ENCODE measurements at places on chromosomes 3 and 15.

GRCh38 chr3:73966733-73967132, 342.0 kb upstream of the PDZRN3 start:
- no peak for DNase-seq

- no peak for DNase-seq
Measured at GRCh38 chr3:98733812-98734281, 29.3 kb upstream of the ST3GAL6 start.

DNA sequence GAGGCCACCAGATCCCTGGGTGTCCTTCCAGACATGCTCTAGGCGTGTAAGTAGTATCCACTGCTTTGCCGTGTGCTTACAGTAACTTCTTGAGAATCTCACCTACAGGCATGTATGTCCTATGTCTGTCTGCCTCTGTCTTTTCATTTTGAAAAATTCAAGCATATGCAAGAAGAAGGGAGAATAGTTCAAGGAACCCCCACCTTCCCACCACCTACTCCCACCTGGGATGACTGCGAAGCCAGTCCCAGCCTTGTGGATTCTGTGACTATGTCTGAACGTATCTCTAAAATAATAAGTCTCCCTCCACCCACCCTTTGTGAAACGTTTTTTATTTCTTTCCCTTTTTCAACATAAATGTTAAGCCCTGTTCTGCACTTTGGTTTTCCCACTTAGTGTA, 15.0 kb downstream of the CHST13 start:
- DNase-seq: no peak

DNA sequence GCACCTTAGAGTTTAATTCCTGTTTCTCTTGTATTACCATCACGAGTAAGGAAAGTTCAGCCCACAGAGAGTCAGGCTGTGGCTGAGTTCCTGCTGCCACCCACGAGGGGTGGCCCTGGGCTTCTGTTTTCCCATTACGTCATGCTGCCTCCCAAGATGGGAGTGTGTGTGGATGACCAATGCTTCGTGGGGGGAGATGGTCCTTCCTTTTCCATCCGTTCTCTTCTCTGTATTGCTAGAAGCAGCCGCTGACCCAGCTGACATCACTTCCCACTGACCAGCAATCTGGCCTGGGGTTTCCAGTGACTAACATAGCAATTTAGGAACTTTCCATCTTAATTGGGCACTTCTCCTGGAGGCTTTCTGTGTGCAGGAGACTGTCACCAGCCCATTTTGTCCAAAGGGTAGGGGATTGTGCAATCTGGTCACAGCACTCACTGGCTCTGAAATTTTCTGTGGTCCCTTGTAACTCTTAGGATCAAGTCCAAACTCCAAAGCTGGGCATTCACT, 9.3 kb downstream of the IRAK2 start:
- no peak for DNase-seq

DNA sequence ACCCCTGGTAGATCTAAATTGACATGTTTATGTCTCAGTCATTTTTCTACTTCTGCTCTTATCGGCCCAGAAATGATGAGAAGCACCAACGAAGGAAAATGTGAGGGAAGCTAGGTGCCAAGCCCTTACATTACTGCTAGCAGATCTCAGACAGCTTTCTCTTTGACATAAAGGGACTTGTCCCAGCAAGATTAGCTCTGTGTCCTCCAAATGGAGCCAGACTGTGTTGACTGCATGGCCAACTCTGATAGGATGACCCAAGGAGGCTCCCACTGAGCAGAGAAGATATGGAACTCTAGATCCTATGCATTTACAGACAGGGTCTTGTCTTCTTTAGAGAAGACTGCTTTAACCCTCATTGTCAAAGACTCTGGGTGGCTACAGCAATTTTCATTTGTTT, 2.8 kb upstream of the MCTP2 start:
- DNase-seq: no peak

GRCh38 chr3:121630355-121630754, 30.3 kb downstream of the HCLS1 start:
- DNase-seq: no peak

DNA sequence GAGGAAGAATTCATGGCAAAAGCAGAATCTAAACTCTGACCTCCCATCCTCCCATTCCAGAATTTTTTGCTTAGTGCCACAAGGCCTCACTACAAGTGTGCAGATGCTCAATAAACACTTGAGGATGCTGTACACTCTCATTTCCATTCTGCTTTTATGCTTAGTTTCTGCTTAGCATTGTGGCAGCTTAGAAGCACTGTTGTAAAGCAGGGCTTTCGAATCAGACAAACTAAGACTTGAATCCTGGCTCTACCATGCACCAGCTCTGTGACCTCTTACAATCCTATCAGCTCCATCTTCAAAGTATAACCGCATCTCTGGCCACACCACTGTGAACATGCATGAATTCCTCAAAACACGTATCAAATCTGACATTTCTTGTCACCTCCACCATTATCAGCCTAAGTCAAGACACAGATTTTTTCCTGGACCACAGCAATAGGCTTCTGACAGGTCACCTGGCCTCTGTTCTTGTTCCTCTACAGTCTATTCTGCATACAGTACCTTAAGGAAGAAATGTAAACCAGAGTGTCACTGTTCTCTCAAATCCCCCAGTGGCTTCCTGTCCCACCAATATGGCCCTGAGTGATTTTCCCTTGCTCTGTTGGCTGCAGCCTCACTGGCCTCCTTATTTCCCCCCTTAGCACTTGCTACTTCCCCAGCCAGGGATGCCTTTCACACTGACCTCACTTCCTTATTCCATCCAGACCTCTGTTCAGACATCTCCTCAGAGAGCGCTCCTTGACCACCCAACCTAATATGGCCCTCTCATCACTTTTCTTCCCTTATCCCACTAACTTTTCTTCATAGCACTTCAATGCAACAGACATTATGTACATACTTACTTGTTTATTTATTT, 8.1 kb upstream of the PHC3 start:
- DNase-seq: no peak

DNA sequence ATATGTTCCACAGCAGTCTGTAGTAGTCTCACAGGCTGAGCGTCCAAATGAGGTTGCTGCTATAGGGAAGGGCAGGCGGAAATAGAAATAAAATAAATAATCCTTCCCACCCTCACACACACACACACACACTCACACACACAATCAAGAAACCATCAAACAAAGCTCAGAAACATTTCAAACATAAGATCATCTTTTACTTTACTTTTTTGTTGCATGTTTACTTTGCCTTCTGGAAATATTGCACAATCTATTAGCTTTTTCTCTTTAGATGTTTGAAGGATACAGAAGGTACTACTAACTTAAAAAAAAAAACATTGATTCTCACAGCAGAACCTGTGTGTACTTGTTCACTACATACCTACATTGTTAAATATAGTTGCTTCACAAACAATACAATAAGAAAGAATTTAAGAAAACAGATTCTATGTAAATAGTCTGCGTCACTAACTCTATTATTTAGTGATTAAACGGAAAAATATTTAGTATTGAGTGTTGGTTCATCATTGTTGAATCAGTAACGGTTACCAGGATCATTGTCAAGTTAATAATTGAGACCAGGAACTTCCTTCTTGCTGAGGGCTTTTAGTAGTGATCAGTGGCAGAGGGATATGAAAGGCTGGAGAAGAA, 20.5 kb downstream of the ALCAM start:
- DNase-seq: no peak

- no peak for DNase-seq
Measured at GRCh38 chr15:36954486-36954885, 145.9 kb downstream of the MEIS2 start.

- DNase-seq: no peak
Measured at GRCh38 chr3:145798696-145799537, 362.1 kb downstream of the PLOD2 start.

DNA sequence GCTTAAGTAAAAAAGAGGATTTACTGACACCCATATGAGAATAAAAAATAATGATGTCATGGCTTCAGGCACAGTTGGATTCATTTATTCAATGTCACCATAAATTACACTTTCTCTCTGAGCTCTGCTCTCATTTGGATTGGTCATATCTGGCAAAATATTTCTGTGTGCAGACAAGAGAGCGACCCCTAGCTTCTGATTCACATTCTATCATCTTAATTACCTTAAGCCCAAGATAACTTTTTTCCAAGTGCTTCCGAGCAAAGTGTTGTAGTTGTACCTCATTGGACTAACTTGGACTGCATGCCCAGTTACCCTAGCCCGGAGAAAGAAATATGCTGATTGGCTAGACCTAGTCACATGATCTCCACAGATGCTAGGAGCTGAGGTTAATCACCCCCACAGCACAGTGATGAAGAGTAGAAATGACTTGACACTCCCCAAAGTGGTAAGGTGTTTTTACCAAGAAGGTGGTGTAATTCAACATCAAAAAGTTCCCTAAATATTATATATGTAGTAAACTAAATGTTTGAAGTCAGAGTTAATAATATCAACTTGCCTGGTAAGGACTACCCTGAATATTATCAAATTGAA, 552.2 kb upstream of the SUCLG2 start:
- no peak for DNase-seq

GRCh38 chr15:66095871-66096687, 157.5 kb downstream of the MEGF11 start:
- no peak for DNase-seq

GRCh38 chr3:6249679-6250078, 611.2 kb upstream of the GRM7 start:
- no peak for DNase-seq

DNA sequence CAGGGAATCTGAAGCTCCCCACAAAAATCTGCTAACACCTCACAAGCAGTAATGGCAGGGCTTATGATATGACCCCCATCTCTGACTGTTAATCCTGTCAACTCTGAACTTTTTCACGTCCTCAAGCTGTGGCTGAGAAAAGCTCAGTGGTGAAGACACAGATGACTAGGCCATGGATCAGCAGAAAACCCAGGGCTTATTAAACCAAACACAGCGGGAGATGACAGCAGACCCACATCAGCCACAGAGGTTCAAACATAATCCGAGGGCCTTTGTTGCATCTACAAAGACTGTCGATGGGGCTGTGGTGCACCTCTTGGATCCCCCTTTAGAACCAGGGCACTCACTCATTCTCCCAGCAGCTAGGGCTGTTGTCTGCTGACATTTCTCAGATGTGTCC, 50.4 kb downstream of the GLB1 start:
- DNase-seq: no peak

DNA sequence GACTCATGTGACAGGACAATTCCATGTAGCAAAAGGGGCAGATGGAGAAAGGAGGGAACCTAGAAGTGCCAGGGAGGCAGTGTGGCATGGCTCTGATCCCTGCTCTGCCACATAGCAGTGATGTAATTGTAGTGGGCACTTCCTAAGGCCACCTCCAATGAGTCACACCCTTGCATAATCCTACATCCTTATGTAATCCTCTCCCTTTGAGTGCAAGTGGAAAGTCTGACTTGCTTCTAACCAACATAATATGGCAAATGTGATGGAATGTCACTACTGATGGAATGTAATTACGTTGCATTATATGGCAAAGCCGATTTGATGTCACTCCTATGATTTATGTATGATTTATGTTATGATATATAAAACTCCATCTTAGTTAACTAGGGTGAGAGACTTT, 72.9 kb upstream of the ATP2C1 start:
- DNase-seq: no peak

DNA sequence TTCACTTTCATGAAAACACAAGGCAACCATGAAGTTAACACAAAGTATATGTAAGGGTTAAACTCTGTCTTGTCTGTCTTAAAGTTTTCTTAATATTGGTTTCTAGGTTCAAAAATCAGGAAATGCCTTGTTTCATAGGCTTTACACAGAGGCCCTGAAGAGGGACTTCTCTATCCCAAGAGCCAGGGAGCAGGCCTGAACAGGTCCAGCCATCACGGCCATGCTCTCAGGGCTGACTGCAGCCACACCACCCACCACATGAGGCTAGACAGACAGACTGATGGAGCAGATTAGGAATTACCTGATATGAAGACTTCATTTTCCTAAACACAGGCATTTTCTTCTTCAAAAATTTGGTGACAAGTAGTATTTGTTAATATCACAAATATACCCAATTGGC, 502.9 kb downstream of the GABRG3 start:
- no peak for DNase-seq

GRCh38 chr3:27669591-27669990, 52.5 kb downstream of the EOMES start:
- DNase-seq: no peak

DNA sequence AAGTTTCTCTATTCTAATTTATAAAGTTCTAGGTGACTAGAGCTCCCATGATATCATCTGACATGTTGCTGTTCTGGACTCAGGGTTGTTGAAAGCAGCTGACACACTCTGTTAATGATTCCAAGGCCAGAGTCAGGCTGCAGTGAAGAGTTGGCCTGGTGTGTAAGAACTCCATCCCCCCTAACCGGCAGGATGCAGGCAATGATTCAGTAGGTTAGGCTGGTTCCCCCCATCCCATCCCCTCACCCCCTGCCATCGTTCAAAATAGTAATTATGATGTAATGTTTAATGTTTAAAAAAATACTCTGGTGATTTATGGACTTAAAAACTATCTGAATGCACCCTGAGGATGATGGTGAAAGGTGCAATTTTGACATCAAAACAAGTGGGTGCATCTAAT, 4.6 kb upstream of the TRIM71 start:
- DNase-seq: no peak

DNA sequence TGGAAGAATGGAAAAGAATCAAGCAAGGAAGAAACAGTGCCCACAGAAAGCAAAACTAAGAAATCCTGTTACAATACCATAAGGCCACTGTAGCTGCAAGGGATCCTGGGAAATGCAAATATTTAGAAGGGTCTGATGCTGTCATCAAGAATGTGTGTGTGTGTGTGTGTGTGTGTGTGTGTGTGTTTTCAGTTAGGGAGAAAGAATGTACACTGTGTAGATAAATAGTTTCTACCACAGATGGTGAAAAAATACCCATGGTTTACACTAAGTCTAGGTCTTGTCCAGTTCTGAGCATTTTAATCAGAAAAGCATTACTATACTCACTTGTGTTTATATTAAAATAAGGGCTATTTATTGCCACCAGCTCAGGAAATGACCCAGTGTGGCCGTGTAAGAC, 355.0 kb downstream of the RBMS3 start:
- no peak for DNase-seq

- DNase-seq: no peak
Measured at GRCh38 chr3:117141812-117142211, 432.2 kb downstream of the TUSC7 start.

DNA sequence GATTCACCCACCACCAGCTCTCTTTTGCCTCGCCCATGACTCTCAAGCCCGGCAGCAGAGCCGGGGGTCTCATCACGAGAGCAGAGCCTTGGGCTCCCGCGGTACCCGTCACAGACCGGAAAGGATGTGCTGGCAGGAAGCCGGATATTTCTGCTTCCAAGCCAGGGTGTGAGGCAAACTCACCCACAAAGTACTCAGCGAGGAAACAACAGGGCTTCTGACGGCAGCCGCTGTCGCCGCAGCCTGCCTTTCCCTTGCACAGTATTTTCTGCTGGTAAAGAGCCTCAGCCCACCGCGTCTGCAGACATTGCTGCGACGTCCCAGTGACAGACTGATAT, 119.9 kb downstream of the NSMCE3 start:
- no peak for DNase-seq

All from activated CD8-positive, alpha-beta memory T cell treated with anti-CD3 and anti-CD28 coated beads, Interleukin-2, amount 50 U/mL, for 4 hours (primary cell).